Dermis microvascular lymphatic vessel endothelial cell (primary cell): ENCODE measurements at places on chromosomes 13 and 19.

GRCh38 chr19:46746281-46747057 is at the start of gene STRN4:
Gene STRN4 (minus strand): TSS chr19:46746450. CDS start chr19:46746430, 20 bp downstream.
- DNase-seq: no peak

DNA sequence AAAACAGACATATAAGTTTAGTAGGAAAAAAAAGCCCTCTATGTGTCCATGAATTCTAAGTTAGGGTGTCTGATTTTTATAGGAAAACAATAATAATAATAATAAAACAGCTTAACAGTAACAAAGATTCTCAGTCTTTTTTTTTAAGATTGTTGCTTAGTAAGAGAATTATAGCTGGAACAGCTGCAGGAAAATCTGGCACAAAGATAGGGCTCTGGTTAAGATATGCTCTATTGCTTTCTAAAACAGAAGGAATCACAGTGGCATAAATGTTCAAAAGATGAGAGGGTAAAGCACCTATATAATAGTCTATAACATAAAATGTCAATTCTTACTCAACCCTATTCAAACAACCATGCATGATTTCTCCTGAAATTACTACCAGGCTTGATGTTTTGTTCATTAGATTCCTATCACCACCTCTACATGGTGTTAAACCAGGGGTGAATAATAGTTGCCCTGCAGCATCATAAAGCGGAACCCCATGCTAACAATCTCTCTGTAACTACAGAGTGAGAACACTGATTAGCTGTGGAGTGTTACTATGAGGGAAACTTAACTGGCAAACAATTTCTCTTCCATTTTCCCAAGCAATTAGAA is 541.4 kb upstream of the MIR17HG start:
- no peak for DNase-seq

DNA sequence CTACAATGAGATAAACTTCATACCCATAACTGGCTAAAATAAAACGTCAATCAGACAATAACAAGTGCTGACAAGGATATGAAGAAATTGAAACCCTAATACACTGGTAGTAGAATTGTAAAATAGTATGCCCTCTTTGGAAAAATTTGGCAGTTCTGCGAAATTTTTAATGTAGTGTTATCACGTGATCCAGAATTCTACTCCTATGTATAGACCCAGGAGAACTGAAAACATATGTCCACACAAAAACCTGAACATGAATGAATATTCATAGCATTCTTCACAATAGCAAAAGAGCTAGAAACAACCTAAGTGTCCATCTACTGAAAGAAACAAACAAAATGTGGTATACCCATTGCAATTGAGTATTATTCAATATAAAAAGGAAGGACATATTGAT is 14.2 kb upstream of the MYO16 start:
- DNase-seq: no peak

- DNase-seq: no peak
Measured at GRCh38 chr13:57582032-57582431, 49.5 kb upstream of the PCDH17 start.

- DNase-seq: no peak
Measured at GRCh38 chr13:107351305-107351704, 783.4 kb upstream of the ARGLU1 start.

DNA sequence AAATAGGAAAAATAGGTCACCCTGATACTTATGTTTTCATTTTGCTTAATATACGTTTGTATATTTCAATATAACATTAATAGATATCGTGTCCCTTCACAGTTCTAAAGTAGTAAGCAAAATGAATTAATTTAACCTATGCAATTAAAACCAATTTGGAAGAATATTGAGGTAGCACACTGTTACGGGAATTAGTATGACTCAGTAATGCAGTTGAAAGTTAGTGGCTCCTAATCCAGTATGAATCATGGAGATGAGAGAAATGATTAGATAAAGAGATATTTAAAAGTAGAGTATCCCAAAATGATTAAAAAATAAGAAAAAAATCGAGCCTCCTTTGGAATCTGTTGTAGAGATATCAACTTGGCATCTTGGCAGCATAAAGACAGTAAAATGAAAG is 177.0 kb upstream of the SLITRK6 start:
- no peak for DNase-seq

GRCh38 chr13:47837104-47837880 is 163.8 kb downstream of the SUCLA2 start:
- no peak for DNase-seq

- no peak for DNase-seq
Measured at GRCh38 chr13:24230428-24231072, 70.0 kb downstream of the SPATA13 start.

DNA sequence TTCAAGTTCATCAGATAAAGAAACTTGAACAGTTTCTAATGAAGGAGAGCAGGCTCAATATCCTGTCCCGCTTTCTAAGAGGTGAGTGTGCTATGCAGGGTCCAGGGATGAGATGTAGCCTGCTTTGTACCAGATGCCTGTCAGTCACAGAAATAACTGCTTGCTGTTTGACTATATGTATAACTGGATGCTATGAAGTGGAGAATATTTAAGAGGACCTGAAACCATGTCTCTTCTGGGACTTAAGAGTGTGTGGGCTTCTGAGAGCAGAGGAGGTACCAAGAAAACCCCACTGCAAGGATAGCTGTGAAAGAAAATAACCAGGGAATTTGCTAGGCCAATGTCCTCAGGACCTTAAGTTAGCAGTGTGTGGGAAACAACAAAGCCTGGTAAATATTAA is 246.3 kb upstream of the RFC3 start:
- no peak for DNase-seq
